ENCODE measurements at places on chromosomes 16 and 17. TPM values are rescaled to one million over a fixed set of nuclear protein-coding genes. Genes with fewer than 3 reads are reported as not detected.
A peak's percentile ranks its signal among the peaks of the same experiment; 100 is the strongest.

Gene TBC1D3K
- total RNA-seq, result not detected

Gene C1QL1
- not detected for total RNA-seq

Gene NTN1
- 5.9 TPM for total RNA-seq

DNA sequence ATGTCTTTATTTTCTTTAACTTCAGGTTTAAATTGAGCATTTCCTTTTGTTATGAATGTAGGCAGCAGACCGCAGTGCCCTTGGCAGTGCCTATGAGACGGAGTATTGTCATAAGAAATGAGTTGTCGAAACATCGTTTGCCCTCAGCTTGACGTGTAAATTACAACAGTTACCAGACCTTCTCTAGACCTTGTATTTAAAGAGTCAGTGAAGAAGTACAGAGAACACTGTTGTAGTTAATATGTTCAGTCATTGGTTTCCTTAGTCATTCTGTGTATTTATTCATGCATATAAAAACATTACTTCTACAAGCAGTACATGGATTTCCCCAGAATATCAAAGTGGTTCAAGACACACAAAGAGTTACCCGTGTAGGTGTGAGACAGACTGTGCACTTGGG, 19.0 kb downstream of the IRF8 start:
- no peaks in the 10 kb centered on the region for H3K27me3 ChIP-seq
- H3K4me1 ChIP-seq, result peaks cover 6% of the 10 kb centered on the region
- peaks cover 4% of the 10 kb centered on the region for H3K36me3 ChIP-seq
- DNase-seq, result no peak
- no peak overlapping the region for H3K27ac ChIP-seq
- no peak overlapping the region for H3K4me3 ChIP-seq

- DNase-seq, result no peak
Observed at GRCh38 chr16:50688083-50688482, 5.3 kb upstream of the NOD2 start.

Gene GALR2
- total RNA-seq, result not detected

Gene HAGH
- total RNA-seq, result 50.1 TPM

Gene ENPP7
- not detected for total RNA-seq

DNA sequence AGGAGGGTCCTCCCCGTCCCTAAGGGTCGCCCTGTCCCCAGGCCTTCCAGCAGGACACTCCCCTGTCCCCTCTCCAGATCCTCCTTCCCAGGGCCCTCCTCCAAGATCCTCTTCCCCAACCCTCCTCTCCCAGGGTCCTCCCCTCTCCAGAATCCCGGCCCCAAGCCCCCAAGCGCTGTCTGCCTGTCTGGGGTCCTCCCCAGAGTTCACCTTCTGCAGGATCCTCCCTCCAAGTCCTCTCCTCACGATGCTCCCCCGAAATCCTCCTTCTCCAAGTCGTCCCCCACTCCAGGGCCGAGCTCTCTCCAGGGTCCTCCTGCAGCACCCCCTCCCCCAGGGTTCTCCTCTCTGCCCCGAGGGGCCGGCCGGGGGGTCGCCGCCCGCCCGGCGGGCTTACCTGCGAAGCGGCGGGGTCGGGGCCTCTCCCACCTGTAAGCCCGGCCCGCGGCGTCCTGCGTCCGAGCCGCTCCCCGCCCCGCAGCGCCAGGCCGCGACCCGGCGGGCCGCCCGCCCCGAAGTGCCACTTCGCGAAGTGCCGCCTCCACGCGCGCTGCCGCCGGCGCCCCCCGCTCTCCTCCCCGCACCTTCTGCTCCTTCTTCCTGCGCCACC, 678 bp upstream of the BAIAP2 start:
- H3K4me1 ChIP-seq, result peaks cover 54% of the 10 kb centered on the region
- peak overlapping the region; percentile 27 for H3K27ac ChIP-seq
- H3K36me3 ChIP-seq, result no peaks in the 10 kb centered on the region

- H3K36me3 ChIP-seq, result no peaks in the 10 kb centered on the region
- H3K4me3 ChIP-seq, result no peak overlapping the region
- no peaks in the 10 kb centered on the region for H3K4me1 ChIP-seq
- no peak for DNase-seq
- no peak overlapping the region for H3K27ac ChIP-seq
Observed at GRCh38 chr17:71176331-71176730, 944.5 kb upstream of the SOX9 start.

Gene CHP2
- total RNA-seq, result 97.7 TPM

DNA sequence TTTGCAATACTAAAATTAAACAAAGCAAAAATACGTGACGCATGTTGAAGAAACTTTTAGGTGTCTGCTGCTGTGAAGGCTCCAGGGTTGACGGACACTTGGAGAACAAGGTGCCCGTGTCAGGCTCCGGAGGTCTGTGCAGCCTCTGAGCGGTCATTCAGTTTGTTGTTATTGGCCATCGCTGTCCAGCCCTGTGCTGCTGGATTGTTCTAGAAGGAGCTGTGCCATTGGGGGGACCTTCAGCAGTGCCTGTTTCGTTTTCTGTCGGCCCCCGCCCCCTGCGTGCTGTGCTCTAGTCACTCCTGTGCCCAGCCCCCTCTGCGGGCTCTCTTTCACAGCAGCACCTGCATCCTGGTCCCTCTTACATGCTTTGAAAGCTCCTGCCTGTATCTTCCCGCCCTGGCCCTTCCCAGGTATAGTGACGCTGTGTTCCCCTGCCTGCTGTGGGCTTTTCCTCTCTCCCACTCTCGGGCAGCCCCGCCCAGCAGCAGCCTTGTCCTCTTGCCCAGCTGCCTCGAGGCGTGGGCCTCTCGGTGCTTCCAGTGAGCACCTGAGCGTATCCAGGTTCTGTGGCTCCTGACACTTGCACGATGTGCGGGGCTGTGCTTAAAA, 50.7 kb downstream of the RNF213 start:
- peak; percentile 44 for DNase-seq
- H3K36me3 ChIP-seq, result peaks cover 76% of the 10 kb centered on the region
- no peaks in the 10 kb centered on the region for H3K4me1 ChIP-seq

- H3K4me1 ChIP-seq, result no peaks in the 10 kb centered on the region
- H3K4me3 ChIP-seq, result no peak overlapping the region
- H3K27me3 ChIP-seq, result no peaks in the 10 kb centered on the region
- H3K36me3 ChIP-seq, result no peaks in the 10 kb centered on the region
Observed at GRCh38 chr17:32307658-32308057, 34.3 kb downstream of the C17orf75 start.

GRCh38 chr16:11689031-11689840, 21.0 kb downstream of the SNN start:
- H3K27me3 ChIP-seq, result no peaks in the 10 kb centered on the region
- peaks cover 8% of the 10 kb centered on the region for H3K4me1 ChIP-seq
- no peak overlapping the region for H3K4me3 ChIP-seq

- H3K4me3 ChIP-seq, result no peak overlapping the region
- H3K4me1 ChIP-seq, result no peaks in the 10 kb centered on the region
- no peak for DNase-seq
Observed at GRCh38 chr16:84562174-84562815, 55.6 kb downstream of the COTL1 start.

Gene ITGAX
- 1.2 TPM for total RNA-seq

DNA sequence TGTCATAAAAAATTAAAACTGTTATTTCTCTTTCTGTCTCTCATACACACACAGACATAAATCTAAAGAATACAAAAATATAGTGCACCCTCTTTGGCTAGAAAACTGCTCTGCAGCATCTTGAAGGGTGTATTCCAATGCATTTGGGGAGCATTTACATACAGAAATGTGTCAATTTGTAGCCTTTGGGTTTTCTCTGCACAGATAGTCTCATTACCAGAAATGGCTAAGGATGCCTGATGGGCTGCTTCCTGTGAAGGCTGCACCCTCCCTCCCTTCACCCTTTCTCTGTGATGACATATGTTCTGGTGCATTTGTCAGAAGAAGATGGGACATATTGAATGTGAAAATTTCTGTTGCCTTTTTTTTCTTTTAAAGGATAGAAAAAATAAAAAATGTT, 1239.3 kb downstream of the CDH11 start:
- no peaks in the 10 kb centered on the region for H3K27me3 ChIP-seq
- no peaks in the 10 kb centered on the region for H3K4me1 ChIP-seq
- DNase-seq, result no peak
- H3K27ac ChIP-seq, result no peak overlapping the region
- no peaks in the 10 kb centered on the region for H3K36me3 ChIP-seq
- H3K4me3 ChIP-seq, result no peak overlapping the region

DNA sequence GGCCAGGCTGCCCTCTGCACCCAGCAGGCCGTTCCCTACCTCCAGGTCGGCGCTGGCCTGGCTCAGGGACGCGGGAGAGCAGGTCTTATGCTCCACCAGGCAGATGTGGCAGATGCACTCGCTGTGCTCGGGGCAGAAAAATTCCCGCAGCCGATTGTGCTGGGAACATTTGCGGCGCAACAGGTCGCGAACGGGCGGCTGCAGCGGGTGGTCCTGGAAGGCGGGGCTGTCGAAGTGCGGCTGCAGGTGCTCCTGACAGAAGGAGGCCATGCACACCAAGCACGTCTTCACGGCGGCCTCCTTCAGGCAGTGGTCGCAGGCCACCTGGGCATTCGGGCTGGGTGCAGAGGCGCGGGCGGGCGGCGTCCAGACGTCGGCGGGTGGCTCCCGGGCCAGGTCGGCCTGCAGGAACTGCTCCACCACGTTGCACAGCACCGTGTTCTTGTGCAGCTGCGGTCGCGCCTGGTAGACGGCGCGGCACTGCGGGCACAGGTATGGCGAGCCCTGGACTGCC, 439 bp downstream of the TRIM25 start:
- H3K4me1 ChIP-seq, result peaks cover 61% of the 10 kb centered on the region
- H3K36me3 ChIP-seq, result peaks cover under 1% of the 10 kb centered on the region
- H3K27ac ChIP-seq, result peak overlapping the region; percentile 90
- peak overlapping the region; percentile 86 for H3K4me3 ChIP-seq
- no peak for DNase-seq
- H3K27me3 ChIP-seq, result no peaks in the 10 kb centered on the region

Gene CASKIN1
- 0.89 TPM for total RNA-seq

DNA sequence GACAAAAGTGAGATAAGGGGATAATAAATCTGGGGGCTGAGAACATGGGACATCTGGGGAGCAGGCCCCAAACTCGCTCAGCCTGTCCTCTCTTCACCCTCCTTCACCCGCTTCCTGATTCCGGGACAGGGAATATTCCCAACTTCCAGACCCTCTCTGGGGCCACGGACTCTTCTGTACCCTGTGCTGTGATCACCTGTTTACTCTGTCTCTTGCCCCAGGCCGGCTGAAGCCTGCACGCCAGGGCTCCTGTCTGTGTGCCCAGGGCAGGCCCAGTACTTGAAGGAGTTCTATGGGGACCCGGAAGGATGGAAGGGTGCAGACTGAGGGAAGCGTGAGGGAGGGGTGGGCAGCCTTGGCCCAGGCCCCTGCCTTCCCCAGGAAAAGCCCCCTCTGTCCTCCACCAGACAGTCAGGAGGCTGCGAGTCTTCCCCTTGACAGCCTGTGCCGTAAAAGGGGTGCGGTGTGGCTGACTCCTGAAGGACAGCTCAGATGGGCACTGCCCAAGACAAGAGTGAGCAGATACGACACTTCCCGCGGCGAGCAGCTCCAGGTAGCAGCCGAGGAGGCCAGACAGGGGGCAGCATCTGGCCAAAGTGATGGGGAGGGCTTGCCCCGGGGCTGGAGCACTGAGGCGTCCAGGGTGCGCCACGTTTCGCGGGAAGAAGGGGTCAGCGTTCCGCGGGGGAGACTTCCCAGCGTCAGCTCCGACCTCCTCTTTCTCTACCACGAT, 1.0 kb upstream of the CCNF start:
- no peak overlapping the region for H3K27ac ChIP-seq
- peaks cover 26% of the 10 kb centered on the region for H3K4me1 ChIP-seq
- H3K4me3 ChIP-seq, result peak overlapping the region; percentile 97
- DNase-seq, result no peak
- H3K36me3 ChIP-seq, result peaks cover 11% of the 10 kb centered on the region

DNA sequence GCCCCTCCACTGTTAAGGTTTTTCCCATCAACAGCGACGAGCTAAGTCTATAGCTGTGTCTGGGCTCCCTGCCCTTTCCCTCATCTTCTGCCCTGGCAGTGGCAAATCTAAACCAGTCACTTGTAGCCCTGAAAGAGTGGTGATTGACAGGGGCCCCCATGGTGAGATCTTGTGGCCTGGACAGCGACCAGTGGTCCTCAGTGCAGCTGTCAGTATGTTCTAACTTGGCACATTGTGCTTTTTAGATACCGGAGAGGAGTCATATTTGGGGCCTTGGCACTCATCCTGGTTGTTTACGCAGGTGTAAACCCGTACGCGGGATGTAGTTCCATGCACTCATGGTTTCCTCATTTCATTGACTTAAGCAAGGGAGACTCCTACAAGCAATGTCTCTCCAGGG, 57.5 kb upstream of the ARHGAP44 start:
- no peak for DNase-seq
- no peak overlapping the region for H3K4me3 ChIP-seq
- H3K36me3 ChIP-seq, result no peaks in the 10 kb centered on the region
- H3K4me1 ChIP-seq, result peaks cover 11% of the 10 kb centered on the region

GRCh38 chr17:3915581-3915994, 677 bp downstream of the P2RX1 start:
- no peak overlapping the region for H3K4me3 ChIP-seq
- peaks cover 27% of the 10 kb centered on the region for H3K4me1 ChIP-seq
- H3K27me3 ChIP-seq, result no peaks in the 10 kb centered on the region
- no peaks in the 10 kb centered on the region for H3K36me3 ChIP-seq
- DNase-seq, result no peak

Gene CLEC3A
- not detected for total RNA-seq

Gene SMURF2
- total RNA-seq, result 28.6 TPM

Gene KRT17
- 883 TPM for total RNA-seq

DNA sequence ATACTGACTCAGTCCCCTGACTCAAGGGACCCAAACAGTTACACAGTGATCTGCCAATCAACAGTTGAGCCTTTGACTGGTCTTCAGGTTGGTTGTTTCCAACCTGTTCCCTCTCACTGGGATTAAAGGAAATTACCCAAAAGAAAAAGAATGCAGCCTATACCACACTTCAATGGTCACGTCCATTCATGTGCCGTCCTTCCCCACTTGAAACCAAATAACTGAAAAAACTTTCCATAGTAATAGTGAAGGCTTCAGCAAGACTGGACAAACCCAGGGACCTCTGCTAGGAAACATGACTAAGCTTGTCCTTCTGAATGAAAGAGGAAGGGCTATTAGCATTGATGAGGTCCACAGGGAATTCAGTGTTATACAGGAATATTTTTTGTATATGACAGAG, 30.6 kb downstream of the MRPS23 start:
- H3K4me1 ChIP-seq, result no peaks in the 10 kb centered on the region
- H3K27ac ChIP-seq, result no peak overlapping the region
- DNase-seq, result no peak
- H3K27me3 ChIP-seq, result peaks cover 30% of the 10 kb centered on the region

DNA sequence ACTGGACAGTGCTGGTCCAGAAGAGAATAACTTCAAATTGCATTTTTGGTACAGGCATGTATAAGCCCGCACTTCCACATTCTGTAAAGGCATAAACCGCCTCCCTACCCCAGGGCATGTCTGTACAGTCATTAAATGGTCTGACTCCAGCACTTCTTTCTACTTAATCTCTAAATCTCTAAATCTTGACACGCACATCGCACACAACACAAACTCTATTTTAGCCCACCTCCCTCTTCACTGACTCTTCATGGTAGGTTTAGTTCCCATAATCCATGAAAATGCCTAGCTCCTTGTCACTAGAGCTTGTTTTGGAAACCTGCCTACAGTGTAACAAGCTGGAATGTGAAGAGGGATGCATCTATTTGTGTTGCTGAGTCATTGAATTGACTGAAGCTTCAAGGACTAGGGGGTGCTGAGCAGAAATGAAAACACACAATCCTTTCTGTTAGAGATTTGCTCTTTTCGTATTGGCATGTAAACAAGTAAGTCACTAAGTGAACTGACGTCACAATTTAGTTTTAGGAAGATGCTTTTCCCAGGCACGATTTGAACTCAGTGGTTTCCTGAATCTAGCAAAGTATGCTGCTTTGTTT, 1.6 kb upstream of the DUSP14 start:
- peak overlapping the region; percentile 93 for H3K4me3 ChIP-seq
- H3K27ac ChIP-seq, result peak overlapping the region; percentile 99
- no peaks in the 10 kb centered on the region for H3K27me3 ChIP-seq
- DNase-seq, result no peak

- no peaks in the 10 kb centered on the region for H3K36me3 ChIP-seq
- no peaks in the 10 kb centered on the region for H3K27me3 ChIP-seq
- no peak for DNase-seq
- H3K27ac ChIP-seq, result no peak overlapping the region
- H3K4me1 ChIP-seq, result no peaks in the 10 kb centered on the region
Observed at GRCh38 chr17:55521186-55521585, 9.9 kb upstream of the SMIM36 start.

Data from suprapubic skin (tissue), 4 donors.